ENCODE measurements at places on chromosomes 3 and 15.

- no peak for DNase-seq
Measured at GRCh38 chr3:125240496-125240895, 27.9 kb upstream of the SLC12A8 start.

DNA sequence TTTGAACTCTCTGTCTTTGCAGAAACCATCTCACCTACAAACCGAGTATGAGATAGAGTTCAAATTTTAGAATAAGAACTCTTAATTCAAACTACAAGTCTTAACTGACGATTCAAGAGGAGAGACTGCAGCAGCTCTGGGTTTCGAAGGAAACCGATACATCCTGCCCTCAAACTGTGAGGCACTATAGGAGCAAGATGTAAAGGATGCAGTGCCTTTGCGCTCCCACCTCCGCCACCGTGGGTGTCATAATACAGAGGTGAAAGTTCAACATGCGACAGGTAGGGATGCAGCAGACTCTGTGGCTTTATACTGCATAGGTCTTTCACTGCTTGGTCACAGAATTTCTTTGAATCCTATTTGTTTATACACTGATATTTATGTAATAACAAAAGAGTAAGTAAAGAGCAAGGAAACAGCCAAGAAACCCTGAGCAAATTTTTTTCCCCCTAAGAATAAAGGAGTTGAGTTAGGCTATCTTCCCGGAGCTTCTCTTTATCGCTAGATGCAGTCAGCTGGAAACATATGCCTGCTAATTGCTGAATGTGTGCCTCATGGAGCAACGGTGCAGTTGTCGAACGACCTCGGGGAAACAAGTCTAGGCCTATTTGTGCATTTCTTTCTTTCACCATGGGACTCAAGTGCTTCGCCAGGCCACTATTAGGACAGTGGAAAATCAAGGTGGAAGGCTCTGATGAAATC lies 1097.6 kb upstream of the CFAP20DC start:
- no peak for DNase-seq

GRCh38 chr3:36220173-36220572 lies 160.1 kb upstream of the STAC start:
- DNase-seq, result no peak

DNA sequence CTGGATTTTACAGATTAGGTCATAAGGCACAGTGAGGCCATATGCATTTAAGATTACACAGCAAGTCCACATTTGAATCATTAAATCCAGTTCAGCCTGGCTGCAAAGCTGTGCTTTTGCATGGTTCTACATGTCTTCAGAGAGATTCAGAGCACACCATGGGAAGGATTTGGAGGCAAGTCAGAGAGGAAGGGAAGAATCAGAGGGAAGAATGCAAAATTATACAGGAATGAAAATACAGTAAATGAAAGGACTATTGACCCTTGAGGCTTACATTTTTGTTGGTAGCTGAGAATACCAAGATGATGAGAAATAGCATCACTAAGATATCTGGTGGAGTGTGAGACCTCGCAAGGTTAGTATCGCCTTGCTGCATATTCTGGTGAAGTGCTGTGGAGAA lies 13.9 kb downstream of the FILIP1L start:
- DNase-seq, result no peak

DNA sequence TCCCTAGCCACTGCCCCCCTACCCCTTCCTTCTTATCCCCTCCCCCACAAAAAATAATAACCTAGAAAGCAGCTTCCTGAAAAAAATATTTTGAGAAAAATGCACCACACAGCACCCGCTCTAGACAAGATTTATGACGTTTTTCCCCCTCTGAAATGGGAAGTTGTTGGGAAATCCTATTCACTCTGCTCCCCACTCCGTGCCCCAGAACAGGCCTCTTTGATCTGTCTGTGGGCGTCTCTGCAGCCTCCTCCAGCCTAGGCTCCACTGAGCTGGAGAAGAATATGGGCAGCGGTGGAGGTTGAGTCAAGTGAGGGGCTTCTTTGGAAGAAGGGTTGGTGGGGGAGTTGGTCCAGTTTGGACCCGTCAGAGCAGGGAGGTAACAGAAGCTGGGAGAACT lies 28.5 kb upstream of the POLG start:
- DNase-seq, result no peak
